NCI-H1417 treated with DMSO at 0.1 percent for 48 hours (cell line): ENCODE measurements at places on chromosomes 7 and 10.

- DNase-seq = no peak
Observed at GRCh38 chr10:105729428-105729827, 1088.3 kb downstream of the SORCS3 start.

DNA sequence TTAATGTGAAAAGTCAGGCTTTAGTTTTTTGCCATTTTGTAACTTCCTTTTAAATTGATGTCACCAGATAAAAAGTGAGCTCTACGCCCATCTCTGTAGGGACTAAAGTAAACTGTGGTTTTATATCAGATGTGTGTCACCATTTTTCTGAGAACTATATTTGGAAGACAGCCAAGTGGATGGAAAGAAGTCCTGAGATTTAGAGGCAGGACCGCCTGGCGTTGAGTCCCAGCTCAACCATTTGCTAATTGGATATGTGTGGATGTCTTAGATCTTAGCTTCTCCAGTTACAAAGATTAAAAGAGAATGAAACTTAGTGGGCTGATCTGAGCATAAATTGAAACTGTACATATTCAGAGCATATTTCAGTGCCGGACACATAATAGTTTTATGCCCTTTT lies 691.6 kb upstream of the CELF2 start:
- no peak for DNase-seq

- DNase-seq = peak; percentile 35
Observed at GRCh38 chr7:87797798-87798403, 78.3 kb downstream of the SLC25A40 start.

GRCh38 chr10:133370030-133370786 lies 2.9 kb downstream of the ECHS1 start:
- no peak for DNase-seq

GRCh38 chr7:151168003-151168786 lies 701 bp upstream of the GBX1 start:
- no peak for DNase-seq

- no peak for DNase-seq
Observed at GRCh38 chr10:3869036-3869435, 84.0 kb upstream of the KLF6 start.

GRCh38 chr10:96420228-96421009 lies 61.6 kb upstream of the OPALIN start:
- no peak for DNase-seq

DNA sequence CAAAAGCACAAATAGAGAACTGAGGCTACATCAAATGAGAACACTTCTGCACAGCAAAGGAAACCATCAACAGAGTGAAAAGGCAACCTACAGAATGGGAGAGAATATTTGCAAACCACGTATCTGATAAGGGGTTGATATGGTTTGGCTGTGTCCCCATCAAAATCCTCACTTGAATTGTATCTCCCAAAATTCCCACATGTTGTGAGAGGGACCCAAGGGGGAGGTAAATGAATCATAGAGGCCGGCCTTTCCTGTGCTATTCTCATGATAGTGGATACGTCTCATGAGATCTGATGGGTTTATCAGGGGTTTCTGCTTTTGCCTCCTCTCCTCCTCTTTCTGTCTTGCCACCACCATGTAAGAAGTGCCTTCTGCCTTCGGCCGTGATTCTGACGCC lies 120.6 kb upstream of the FRMD4A start:
- no peak for DNase-seq

DNA sequence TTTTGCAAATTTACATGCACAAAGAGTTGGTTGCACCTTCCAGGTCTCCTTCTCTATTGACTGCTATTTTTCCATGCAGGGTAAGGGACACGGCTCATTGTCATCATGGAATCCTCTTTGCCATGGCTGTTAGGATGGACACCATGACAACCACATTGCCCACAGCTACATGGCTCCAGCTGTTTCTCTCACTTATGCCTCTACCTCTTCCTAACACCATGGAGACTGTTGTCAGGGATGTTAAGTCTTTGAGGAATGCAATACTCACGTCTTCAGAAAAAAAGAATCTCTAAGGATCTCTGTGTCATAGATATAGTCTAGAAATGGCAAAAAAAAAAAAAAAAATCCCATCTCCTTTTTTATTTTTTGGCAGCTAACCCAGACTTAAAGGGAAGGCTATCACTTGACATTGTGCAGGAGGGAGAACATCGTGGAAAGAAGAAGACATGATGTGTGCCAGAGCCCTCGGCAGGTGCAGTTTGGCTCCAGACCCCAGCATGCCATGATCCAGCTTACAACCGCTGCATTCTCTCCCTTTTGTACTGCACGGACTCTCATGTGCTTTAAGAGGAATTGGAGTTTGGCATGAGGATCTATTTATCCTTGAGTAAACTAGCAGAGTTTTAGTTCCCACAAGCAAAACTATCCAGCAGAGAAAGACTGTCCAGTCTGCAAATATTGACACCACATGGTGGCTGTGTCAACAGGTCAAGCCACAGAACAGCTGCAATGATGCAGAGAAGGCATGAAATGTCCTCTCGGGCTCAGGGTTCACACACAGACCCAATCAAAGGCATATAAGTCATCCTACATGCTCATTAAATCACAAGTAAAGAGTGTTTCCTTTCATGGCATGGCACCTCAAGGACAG lies 70.8 kb downstream of the FRMD4A start:
- DNase-seq = no peak

DNA sequence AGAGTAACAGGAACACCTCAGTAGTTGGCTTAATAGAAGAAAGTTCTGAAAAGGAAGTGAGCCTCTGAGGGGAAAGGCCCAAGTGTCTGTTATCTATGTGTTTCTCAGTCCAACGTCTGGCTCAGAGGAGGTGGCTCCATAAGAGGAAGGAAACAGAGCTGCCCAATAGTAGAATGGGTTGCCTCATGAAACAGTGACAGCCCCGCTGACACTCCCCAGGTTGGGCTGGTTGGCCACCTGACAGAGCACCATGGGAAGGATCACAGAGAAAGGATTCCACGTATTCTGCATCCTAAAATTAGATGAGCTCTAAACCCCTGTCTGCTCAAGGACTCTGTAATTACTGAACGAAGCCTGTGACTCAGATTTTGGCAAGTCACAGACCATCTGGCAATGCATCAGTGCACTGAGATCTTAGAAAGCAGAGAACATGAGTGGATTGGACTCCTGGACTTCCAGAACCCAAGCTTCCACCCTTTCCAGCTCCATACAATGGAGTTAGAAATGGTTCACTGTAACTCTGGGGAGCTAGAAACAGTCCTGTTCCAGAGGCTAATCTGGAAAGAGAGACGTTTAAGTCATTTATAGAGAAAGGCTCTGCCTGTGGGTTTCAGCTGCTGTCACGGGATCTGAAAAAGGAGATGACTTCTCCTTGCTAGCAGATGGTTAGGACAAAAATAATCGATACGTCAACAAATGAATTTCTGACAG lies 2.9 kb downstream of the PKD2L1 start:
- DNase-seq = no peak

DNA sequence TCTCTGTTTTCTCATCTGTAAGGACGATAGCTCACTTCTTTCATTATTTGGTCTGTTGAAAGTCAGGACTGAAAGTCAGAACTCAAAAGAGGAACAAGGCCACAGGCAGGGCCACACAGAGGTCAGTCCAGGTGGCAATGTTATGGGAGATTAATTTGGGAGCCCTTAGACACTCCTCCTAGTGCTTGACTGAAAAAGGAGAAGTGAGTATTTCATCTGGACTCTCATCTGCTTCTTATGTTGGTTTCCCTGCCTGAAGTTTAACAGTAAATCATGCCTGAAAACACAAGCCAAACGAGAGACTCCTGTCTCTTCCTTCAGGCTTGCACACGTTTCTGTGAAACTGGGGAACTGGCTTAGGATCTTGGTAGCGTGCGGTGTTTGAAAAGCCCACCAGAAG lies 248.5 kb downstream of the BUB3 start:
- no peak for DNase-seq

DNA sequence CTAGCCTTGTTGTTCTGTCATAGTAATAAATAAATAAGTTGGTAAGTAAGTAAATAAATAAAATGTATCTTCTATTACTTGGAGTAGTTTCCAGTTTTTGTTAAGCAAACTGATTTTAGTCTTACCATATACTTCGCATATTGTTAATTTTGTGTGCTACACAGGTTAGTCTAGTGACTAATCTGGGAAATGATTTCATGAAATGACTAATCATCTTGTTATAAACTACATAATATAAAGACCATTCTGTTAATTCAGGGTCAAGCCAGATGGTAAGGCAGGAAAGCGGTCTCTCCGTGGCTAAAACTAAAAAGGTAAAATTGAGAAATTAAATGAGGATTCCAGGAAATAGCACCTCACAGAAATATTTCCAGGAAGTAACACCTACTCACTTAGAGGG lies 58.5 kb upstream of the FOXP2 start:
- no peak for DNase-seq

- peak; percentile 80 for DNase-seq
Observed at GRCh38 chr7:108239501-108240225, 109.5 kb upstream of the LAMB4 start.

DNA sequence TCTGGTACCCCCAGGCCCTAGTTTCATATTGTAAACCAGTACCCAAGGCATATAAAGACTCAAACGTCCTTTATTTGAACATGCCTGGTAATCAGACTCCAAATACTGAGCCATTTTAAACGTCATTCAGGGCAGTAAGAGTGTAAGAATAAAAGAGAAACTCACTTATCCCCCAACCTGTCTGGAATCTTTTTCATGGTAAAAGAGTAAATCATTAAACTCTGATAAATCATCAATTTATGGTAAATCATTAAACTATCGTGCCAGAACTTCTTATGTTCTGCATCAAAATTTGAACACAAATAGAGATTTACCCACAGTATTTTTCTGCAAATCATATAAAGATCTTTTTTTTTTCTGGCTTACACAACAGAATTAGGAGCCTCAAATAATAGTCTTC lies 734.3 kb upstream of the POT1 start:
- no peak for DNase-seq
